ENCODE measurements at places on chromosomes 6 and 20. TPM values are rescaled to one million over a fixed set of nuclear protein-coding genes. Genes with fewer than 3 reads are reported as not detected.

Gene GNMT
- not detected for total RNA-seq

Gene VWA7
- total RNA-seq: 1.5 TPM

Gene DEFB123
- total RNA-seq: not detected

Gene SRSF12
- total RNA-seq: 2.4 TPM

Gene AGPAT1
- 39.1 TPM for total RNA-seq

Gene DEFB126
- not detected for total RNA-seq

Gene TCP11
- total RNA-seq: not detected

Gene IRF4
- 0.21 TPM for total RNA-seq

Gene GABRR2
- total RNA-seq: not detected
